Dermis microvascular lymphatic vessel endothelial cell (primary cell): ENCODE measurements at places on chromosomes 5 and 9. TPM values are rescaled to one million over a fixed set of nuclear protein-coding genes. Genes with fewer than 3 reads are reported as not detected.

PCDHA9 gene
- total RNA-seq, result under 0.01 TPM in 2 replicates

CTXN3 gene
- not detected in 2 replicates for total RNA-seq

DNA sequence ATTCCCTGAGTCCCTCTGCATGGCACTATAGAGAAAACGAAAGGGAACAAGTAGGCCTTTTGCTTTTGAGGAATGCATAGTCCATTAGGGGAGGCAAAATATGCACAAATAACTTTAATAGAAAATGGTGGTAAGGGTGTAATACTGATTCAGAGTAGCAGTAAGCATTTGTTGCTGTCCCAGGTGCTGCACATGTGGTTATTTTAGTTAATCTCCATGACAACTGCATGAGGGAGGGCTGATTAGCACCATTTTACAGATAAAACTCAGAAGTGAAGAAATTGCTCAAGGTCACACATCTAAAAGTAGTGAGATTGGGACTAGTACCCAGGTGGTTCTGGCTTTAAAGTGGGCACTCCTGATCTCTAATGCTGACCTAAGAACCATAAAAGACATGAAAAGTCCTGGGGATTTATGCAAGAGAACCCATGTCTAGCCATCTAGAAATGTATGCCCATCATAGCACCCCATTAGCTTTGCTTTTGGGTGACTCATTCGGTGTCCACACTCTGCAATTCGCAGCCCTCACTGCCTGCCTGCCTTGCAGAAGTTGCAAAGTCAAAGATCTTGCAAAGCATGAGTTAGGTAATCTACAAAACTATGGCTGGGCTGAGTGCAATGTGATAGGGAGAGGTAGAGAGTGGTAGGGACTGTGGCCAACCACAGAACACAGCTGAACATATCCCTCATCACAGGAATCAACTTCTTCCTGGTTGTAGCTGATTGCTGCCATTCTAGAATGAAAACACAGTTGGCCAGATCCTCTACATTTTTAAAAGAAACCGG, 195.2 kb downstream of the PTTG1 start:
- no peak for DNase-seq

INSL4 gene
- total RNA-seq, result not detected in 2 replicates

DNA sequence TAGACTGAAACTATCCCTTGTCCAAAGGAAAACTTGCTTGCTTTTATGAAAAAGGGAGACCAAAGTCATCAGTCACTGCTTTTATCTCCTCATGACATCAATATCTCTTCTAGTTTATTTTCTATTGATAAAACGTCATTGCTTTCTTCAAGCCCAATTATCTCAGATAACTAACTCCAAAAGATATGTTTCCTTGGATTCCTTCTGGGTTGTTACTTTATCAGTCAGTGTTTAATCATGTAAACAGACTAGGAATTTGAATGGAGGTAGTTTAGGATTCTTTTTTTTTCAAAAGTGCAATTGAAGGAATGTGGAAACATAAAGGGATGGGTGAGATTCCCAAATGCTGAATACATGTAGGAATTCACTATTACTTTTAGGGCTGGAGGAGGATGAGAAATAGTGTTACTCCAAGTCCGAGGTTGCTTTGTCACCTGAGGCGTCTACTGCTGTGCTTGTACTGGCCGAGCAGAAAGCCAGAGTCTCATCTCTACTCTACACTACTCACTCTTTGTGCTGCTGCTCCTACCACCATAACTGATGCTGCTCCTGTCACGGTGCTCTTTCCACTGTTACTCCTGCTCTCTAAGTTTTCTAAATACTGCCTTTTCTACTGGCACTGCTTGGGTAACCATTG, 1697.1 kb upstream of the NUDT12 start:
- no peak for DNase-seq

GRCh38 chr9:76644171-76644570, 120.1 kb upstream of the PCA3 start:
- DNase-seq, result no peak

- DNase-seq, result peak; percentile 45
Observed at GRCh38 chr9:35563791-35564197, 41.3 kb upstream of the TESK1 start.

DNA sequence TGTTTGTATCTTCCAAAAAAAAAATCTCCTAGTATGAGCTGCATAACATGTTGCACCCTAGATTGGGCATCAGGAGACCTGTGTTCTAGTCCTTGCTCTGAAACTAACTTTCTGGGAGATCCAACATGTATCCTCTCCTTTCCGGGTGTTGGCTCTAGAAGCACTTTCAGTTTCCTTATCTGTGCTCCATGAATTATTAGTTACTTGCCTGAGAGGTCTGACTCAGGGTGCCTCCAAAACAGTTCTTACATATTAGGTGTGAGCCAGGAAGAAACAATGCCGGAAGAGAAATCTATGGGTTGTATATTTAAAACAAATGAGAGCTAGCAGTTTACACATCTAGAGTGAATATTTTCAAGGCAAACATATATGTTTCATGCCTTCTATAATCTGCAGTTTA, 36.7 kb upstream of the SLC36A2 start:
- DNase-seq, result no peak

DNA sequence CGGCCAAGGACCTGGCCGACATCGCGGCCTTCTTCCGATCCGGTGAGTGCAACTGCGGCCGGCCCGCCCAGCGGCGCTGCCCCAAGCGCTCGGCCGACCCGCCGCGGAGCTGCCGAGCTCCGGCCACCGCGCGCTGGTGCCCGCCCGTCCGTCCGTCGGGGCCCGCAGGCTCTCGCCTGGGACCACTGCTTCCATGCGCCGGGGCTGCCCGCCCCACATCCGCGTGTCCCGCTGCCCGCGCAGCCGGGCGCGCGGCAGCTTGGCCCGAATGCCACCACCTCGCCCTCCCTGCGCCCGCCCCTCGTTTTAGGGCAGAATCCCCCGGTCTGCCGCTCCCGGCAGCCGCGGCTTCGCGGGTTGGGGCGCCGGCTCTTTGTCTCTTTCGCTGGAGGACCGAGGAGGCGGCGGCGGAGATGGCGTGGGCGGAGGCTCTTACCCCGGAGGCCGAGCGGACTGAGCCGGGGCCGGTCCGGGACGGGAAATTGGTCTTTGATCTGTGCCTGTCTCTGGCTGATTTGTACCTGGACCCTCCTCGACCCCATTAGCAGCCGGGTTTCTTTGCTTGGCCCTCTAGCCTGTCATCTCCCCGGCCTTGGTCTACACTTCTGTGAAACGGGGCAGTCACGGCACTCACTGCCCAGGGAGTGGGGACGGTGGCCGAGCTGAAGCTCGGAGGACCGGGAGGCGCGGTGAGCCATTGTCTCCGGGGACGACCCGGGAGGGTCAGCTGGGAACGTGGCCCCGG, 871 bp downstream of the TRIO start:
- DNase-seq, result no peak

DNA sequence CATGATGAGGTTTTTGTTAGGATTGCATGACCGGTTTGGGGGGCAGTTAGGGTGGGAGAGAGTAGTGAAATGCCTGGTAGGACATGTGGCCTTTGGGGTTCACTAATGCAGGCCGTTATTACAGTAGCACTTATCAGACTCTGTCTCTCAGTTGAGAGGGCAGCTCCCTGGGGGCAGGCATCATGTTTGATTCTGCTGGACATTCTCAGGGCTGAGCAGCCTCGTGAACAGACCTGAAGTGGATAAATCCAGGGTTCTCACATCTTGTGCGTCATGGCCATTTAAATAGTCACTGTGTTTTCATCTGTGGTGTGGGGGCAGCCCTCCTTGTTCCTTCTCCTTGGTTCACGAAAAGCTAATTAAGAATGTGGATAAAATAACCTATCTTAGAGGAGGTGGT, 18.9 kb downstream of the KCNN2 start:
- DNase-seq, result no peak
